ENCODE measurements at places on chromosomes 12 and 14. TPM values are rescaled to one million over a fixed set of nuclear protein-coding genes. Genes with fewer than 3 reads are reported as not detected.

Gene IL26
- not detected for total RNA-seq

Gene KCNH3
- 0.74 TPM for total RNA-seq

Gene SIX4
- 0.95 TPM for total RNA-seq

Gene ZNF705A
- not detected for total RNA-seq

Gene TMCC3
- total RNA-seq = 9.9 TPM

DNA sequence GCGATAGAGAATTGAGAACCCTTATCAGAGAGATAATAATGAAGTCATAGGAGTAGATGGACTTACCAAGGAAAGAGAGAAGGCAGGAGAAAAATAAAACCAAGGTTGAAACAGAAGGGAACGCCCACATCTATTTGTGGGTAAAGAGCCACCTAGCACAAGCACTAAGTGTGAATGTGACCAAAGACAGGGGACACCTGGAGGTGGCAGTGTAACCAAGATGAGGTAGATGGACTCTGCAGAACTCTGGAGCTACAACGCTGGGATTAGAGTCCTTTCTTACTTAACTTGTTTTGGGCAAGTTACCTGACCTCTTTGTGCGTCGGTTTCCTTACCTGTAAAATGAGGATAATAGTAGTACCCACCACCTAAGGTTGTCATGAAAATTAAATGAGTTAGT is 101.9 kb downstream of the SLC5A8 start:
- no peak for DNase-seq

DNA sequence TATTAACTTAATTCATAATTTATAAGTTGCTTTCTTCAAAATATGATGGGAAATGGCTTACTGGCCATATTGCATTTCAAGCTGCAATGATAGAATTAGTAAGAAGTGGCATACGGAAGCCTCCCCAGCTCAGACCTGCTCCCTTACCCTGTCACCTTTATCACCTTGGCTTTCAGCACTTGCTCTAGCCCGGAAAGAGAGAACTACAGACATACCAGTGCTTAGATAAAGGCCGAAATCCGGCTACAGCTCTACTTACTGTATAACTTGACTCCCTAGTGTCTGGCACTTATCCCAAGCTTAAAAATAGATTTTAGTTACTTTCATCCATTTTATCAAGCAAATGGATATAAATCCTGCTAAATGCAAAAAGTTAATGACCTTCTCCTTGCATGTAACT is 42.5 kb downstream of the PKP2 start:
- no peak for DNase-seq

DNA sequence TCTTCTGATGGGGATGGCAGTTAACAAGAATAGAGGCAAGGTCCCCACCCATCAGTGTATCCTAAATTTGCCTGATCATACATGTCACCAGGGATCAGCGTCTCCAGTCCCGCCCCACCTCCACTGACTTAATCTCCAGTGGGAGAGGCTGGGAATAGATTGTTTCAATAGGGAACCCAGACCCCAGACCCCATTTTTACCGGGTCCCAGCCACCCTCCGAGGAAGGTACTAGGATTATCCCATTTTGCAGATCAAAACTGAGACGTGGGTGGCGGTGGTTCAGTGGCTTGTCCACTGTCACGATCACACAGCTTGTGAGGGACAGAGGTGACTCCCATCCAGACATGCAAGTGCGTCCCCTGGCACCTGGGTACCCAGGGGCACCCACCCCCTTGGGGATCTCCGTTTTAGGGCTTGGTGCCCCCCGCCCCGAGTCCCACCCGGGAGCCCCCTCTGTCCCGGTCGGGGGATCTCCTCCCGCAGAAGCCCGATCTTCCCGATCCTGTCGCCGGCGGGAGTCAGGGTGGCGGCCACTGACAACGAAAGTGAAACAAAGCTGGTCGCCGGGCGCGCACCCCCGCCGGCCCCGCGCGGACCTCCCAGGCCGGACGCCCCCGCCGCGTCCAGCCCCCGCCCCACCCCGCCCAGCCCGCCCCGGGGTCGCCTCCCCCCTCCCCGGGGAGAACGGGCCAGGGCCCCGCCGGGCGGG is 523 bp downstream of the WSB2 start:
- peak; percentile 26 for DNase-seq

GRCh38 chr14:103008768-103009357 is 48.5 kb downstream of the CDC42BPB start:
- DNase-seq = no peak

- DNase-seq = no peak
These were observed 152.9 kb downstream of the SLC25A21 start for GRCh38 chr14:37019488-37019887.

DNA sequence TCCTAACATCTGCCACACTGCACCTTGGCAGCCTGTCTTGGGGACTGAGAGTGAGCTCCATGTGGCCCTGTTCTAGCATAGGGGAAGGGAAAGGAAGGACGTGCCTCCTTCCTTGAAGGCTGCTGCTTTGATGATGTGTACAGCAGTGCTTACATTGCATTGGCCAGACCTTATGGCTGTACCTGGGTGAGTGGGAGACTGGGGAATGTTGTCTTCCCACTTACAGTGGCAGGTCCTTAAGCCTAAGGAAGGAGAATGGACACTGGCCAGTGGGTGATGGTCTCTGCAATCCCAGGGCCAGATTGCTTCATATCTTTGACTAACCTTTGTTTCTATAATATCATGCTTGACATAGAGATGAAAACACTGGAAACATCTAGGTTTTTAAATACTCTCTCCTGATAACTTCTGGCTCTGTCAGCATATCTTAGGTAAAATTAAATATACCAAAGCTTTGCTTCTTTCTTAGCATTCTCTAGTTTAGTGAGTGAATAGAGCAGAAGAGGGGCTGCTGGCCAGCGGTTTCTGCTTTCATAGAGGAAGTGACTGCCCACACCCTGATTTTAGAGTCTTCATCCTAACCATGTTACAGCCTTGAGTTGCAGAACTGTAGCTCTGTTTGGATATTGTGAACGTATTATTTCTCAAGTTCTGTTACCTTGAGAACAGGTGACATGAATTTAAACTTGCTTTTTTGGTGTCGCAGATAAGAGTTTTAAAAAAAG is 27.2 kb downstream of the KLC1 start:
- DNase-seq = no peak

DNA sequence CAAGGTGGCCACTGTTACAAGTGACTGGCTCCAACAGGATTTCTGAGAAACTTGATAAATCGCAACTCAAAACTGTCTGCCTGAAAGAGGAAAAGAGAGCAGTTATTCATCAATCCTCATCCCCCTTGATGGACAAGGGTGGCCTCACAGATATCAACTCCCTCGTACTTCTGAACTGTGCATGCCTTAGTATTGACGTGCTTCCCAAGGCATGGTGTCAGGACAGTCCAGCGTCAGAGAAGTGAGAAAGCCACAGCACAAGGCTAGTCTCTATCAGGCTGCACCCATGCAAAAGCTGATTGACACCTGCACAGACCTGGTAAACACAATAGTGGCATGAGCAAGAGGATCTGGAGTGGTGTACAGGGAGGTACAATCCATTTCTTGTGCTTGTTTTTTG is 125.5 kb upstream of the SLC35F4 start:
- DNase-seq = no peak

DNA sequence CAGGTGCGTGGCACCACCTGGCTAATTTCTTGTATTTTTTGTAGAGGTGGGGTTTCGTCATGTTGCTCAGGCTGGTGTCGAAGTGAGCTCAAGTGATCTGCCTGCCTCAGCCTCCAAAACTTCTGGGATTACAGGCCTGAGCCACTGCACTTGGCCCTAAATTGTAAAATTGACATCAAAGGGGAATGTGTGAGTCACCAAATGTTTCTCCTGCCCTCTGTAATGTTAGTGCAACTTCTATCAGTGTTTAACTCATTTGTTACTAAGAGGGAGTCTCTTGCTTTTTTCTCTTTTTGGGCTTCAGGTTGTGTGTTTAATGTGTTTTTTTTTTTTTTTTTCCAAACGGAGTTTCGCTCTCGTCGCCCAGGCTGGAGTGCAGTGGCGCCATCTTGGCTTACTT is 2.3 kb downstream of the TULP3 start:
- no peak for DNase-seq

DNA sequence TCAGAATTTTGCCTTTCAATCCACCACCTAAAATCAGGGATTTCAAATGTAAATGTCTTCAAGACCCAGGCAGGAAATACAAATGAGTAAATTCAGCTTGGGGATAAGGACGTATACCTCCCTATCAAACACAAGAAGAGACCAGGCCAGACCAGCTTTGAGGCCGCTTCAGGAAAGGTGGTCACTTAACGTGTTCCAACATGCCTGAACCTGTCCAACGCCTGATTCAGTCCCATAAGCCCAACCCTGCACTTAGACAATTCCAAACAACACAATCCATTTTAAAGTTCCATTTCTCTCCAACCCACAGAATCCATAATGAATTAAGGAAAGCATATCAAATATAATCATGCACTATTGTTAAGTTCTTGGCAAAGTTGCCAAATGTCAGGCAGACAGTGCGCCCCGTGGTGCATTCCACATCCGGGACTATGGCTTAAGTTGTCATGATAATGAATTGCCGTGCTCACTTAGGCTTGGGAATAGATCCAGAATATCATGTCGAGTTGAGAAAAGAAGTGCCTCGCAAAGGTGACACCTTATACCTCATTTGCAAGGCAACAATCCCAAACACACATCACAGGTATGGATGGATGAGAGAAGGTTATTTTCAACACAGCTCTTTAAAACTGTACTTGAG is 35.5 kb downstream of the CCDC60 start:
- DNase-seq = no peak

DNA sequence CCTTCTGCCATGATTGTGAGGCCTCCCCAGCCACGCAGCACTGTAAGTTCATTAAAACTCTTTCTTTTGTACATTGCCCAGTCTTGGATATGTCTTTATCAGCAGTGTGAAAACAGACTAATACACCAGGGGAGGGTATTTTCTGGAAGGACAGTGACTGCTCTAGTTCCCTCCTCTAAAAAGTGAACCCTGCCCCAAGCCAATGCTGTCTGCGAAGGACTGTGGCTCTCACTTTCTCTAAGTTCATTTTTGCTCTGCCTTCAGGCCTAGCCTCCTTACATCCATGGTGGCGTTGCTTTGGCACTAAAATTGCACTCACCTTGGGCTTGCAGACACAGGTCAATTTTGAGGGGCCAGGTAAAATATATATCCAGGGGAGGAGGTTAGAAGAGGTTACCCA is 323.0 kb downstream of the VRK1 start:
- DNase-seq = no peak

GRCh38 chr12:93683410-93683809 is 6.2 kb downstream of the CRADD start:
- no peak for DNase-seq

- peak; percentile 26 for DNase-seq
These were observed 739 bp upstream of the PPP2R5E start for GRCh38 chr14:63543826-63544406.

- no peak for DNase-seq
These were observed 98.2 kb upstream of the C14orf180 start for GRCh38 chr14:104481323-104481722.

DNA sequence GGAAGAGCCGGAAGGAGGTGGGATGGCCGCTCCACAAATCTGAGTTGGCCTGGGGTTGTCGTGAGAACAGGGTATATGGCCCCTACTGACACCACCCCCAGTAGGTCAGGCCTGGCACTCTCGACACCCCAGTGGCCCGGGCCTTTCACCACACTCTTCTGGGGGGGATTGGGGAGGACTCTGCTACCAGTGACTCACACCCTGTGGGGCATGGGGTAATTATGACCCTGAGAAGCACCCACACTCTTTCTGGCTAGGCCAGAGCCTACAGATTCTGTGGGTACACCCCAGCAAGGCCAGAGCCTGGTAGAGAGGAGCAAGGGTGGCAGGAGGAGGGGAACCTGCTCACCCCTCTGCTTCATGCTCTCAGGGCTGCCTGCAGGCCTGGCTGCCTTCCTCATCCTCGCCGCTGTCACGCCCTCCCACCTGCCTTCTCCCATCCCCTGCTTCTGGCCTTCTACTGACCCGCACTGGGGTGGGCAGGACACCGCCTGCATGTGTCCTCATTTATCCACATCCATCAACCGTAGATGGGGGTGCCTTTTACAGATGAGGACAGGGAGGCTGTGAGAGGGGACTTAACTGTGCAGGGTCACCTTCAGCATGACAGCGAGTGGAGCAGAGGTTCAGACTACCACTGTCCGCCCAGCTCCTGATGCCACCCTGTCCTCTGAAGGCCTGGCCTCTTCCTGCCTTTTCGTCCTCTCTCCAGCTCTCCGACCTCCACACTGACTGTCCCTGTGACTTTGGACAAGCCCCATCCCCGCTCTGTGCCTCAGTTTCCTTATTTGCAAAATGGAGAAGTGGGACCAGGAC is 18.4 kb downstream of the ASB2 start:
- DNase-seq = no peak

DNA sequence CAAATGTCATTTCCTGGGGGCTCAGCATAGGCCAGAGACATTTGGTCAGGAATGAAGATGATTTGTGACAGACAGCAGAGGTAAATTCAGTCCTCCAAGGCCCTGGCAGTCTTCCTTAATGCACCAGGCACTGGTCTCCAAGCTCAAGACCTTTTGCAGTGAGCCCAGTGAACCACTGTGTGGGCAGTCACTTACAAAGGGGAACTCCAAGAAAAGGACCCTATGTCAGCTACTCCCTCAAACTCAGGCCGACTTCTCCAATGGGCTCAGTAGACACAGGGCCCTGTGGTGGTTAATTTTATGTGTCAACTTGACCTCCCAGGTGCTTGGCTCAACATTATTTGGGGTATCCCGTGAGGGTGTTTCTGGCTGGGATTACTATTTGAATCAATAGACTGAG is 29.3 kb upstream of the PLEK2 start:
- DNase-seq = no peak

DNA sequence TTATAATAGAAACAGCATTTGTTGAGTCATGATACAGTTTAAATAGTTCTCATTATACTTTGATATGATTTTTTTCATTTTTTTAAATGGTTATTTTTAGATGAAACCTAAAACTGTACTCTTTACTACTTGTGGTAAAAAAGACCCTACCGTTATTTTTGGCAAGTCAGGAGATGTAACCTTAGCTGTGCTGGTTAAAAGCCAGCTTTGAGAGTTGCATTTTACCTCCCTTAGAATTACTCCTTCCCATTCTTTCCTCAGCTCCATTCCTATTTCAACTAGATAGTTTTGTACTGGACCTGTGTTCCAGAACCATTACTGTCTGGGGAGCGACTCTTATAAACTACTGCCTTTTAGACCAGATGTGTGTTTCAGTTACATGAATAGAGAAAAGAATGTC is 92.0 kb downstream of the RAD51B start:
- no peak for DNase-seq

DNA sequence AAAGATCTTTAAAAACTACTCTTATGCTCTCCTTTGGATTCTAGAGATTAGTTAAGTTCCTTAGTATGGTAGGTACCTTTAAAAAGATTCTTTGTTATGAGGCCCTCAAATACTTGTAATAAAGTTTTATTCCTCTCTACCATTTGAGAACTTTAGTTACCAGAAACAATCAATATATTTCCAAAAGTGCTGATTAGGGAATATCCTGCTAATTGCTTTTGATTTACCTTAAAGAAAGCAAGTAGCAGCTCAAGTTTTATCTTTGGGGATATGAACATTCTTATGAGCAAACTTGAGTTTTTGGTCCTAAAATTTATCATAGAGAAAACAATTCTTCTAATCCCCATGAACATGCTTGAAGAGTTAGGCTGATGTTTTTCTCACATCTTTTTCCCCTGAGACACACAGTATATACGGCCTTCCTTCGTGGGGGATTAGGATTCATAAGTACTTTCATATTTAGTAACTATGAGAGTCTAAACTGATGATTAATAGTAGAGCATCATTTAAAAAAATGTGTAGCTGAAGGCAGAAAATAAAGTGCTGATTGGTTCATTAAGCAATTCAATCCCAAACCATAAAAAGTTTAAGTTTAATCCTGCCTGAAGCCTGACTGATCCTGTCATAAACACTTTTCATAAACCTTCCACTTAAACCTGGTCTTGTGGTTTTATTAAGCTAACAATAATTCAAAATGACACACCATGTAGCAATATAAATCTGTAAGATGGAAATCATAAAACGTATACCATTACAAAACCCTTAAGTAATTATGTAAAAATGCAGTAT is 380.5 kb upstream of the FBXO33 start:
- no peak for DNase-seq

All from omental fat pad (tissue), 4 donors.